ENCODE measurements at places on chromosomes 7 and 10.

GRCh38 chr7:155998766-155999630, 186.7 kb upstream of the SHH start:
- DNase-seq = no peak

DNA sequence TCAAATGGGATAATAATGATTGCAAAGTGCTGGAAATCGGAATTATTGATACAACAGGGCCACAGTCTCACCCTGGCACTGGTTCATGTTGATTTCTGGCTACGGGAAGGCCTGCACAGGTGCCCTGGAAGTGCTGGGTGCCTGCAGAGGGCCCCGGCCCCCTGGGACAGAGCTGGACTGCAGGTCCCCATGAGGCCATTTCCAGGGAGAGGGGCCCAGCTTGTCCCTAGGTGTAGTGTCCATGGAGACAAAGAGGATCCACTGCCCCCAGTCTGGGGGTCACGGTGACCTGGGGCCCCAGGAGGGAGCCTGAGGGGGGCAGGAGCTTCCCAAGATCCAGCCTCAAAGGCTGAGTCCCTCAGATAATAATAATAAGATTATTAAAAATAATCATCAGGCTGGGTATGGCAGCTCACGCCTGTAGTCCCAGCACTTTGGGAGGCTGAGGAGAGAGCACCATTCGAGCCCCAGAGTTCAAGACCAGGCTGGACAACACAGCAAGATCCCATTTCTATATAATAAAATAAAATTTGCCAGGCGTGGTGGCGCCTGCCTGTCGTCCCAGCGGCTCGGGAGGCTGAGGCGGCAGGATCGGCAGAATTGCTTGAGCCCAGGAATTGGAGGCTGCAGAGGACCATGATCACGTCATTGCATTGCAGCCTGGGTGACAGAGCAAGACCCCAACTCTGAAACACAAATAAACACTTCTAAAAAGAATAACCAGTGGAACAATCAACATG, 98.1 kb downstream of the MICALL2 start:
- DNase-seq = no peak

DNA sequence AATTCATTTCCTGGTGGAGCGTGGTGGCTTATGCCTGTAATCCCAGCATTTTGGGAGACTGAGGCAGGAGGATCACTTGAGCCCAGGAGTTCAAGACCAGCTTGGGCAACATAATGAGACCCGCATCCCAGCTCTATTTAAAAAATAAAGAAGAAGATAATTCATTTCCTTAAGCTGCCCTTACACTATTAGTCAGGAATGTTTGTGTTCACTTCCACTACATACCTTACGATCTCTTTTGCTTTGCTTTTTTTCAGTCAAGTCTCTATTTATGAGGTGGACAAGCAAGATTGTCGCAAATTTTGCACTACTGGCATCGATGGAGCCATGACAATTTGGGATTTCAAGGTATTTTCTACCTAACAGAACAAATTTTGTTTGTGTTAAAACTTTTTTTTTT, 11.2 kb upstream of the ARPC1B start:
- DNase-seq = no peak

DNA sequence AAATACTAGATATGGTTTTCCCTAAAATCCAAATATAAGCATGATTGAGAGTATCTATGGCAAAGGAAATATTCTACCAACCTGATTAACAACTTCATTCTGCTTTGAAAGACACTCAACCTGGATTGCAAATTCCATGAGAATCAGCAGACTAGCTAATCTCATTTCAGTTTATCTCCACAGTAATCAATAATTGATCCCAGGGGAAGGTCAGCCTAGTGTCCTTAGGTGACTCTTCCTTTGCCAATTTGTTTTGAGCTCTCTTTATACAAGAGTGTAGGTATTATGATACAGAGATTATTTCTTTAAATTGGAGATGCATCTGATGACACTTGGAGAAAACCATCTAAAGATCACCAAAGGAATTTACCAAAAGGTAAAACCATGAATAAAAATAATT, 100.3 kb downstream of the GRM8 start:
- DNase-seq = no peak

GRCh38 chr10:31353574-31353973, 34.6 kb downstream of the ZEB1 start:
- no peak for DNase-seq

DNA sequence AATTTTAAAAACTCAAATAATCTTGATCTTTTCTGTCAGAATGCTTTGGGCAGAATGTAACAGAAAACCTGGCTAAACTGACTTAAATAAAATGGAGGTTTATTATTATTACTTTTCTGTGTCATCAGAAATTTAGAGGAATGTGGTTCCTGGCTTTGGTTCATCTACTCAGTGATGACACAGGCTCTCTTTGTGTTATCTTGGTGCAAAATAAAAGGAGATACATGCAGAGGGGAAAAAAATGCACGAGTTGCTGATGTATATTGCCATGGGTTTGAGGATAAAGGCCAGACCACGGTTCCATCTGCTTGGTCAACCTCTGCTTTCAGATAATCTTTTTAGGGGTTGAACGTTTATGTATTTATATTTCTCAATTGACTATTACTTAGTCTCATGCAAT, 181.4 kb downstream of the SUGCT start:
- no peak for DNase-seq

- DNase-seq = no peak
Observed at GRCh38 chr10:32851301-32851700, 106.7 kb downstream of the ITGB1 start.

- DNase-seq = peak; percentile 25
Observed at GRCh38 chr10:132397671-132398565, 918 bp downstream of the PWWP2B start.

DNA sequence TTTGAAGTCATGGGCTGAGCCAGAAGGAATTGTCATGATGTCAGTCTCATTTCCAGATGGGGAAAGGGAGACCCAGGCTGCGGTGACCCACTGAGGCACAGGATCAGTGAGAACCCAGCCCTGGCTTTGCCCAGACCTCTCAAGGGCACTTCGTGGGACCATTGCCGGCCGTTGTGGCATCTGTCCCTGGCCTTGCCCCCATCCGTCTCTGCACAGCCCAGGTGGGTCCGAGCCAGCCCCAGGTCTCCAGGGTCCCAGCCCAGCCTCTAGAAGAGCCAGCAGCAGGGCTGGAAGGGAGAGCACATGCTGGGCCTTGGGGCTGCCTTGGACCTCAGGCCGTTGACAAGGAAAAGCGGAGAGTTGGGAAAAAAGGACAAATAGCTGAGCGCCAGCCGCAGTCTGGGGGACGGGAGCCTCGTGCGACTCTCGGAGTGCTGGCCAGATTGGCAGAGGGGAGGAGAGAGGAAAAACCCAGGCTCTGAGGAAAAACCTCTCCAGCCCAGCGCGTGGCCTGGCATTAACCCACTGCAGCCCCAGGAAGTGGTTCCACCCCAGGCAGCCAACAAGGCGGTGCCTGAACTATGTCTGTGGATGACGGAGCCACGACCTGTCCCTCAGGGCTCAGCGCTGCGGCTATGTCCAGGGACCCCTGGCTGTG, 30.2 kb downstream of the GRIFIN start:
- no peak for DNase-seq

All from T follicular helper cell (primary cell).